ENCODE measurements at places on chromosomes 3 and 15.
A peak's percentile ranks its signal among the peaks of the same experiment; 100 is the strongest.

- ATAC-seq = no peak
Measured at GRCh38 chr3:148914936-148915690, 50.0 kb downstream of the CPA3 start.

DNA sequence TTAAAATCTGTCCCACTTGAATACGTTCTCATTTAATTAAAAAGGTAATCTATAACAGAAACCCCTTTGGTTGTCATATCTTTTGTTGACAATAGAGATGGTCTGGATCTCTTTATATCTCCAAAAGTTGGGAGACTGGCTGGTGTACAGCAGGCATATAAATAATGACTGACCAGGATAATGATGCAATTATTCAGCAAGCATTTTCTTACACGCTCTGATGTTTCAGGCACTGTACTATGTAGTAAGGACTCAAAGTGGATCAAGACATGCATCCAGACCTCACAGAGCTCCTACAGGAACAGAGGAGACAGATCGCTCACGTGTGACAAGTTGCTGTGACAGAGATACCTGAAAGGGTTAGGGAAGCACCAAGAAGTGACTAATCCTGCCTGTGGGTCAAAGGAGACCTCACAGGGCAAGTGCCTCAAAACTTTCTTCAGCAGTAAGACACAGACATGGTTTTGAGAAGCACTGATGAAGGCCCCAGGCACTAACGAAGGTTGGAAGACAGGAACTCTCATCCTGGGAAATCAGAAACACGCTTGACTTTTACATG lies 25.7 kb downstream of the VPS39 start:
- no peak for ATAC-seq

- ATAC-seq = peak; percentile 87
Measured at GRCh38 chr3:140715035-140715434, 37.2 kb downstream of the TRIM42 start.

DNA sequence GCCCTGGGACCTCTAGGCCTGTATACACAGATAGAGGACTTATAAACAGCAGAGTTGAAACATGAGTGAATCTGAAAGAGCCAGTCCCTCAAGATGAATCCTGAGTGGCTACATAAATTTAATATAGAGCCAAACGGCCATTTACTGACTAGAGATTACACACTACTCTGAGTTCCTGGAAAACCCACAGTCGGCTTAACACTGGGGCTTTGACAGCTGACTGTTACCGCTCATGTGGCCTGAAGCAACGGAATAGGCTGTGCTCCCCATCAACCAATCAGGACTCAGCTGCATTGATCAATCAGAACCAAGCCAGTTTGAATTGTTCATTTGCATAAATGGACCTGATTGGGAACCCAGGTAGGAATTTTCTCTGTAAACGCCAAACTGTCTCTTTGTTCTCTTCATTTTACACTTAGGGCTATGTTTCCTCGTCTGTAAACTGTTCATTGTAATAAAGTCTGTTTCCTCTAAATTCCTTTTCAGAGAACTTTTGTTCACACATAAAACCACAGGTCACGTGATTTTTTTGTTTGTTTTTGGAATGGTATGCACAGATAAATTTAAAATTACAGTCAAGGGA lies 40.5 kb downstream of the CCNL1 start:
- ATAC-seq = no peak

GRCh38 chr15:101318147-101318819 lies 23.2 kb upstream of the SNRPA1 start:
- peak; percentile 93 for ATAC-seq

DNA sequence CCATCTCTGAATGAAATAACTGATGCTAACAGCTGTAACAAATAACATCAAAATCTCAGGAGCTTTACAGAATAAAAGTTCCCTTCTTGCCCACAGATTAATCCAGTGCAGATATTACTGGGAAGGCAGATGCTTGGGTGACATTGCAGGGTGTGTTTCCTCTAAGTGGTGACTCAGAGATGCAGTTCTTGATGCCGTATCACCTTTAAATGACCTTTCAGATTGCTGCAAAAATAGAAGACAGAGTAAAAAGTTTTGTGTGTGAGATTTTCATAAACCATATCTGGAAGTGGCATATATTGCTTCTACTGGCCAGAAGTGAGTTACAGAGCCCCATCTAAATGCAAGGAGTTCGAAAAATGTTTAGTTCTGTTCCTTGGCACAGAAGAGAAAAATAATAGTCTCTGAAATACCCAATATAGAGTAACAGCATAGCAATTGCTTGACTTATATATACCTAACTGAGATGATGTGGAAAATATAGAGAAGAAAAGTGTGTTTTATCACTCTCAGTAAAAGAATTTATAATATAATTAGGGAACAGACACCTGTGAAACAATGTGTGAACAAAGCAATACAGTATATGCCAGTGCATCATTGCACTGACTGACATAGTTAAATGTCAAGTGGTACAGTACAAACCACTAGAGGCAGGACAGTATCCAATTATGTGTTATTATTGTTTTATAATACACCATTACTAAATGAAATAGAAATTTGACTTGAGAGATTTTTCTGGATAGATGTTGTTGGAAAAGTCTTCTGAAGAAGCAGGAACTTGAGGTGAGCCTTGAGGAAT lies 430.7 kb upstream of the CBLB start:
- no peak for ATAC-seq

DNA sequence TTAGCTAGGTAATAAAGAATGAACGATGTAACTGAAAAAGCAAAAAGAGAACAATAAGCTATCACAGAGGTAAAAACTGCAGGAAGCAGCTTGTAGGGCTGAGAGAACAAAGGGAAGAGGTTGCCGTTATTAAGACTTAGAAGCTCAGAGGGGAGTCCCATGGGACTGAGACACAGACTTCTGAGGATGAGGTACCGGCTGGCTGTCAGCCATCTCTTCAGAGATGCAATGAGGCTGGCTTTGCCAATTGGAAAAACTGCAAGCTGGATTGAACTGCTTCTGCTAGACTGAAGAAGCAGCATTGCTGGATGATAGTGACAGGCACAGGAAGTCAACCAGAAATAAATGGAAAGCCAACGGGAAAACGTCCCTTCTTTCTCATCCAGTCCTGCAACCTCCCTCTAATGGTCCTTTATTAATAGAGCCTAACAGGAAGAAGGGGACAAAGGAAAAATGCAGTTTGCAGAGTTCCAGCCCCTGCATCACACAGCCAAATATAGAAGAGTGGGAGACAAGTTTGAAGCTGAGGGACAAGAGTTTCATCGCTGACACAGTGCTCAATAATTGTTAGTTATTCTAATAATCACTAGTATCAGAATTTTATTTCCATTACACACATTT lies 21.1 kb upstream of the KLHL6 start:
- no peak for ATAC-seq

DNA sequence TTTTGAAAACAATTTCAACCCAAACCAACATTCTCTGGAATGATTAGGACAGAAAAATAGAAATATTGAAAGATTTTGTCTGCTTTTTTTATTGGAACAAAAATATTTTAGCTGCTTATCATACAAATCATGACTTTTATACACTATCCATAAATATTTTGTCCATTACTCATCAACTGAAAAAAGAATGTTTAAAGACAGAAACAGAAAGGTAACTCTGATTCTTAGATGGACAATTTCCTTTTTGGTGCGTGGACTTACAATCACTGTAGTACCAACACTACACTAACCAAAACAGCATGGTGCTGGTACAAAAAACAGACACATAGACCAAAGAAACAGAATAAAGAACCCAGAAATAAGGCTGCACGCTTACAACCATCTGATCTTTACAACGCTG lies 582.8 kb upstream of the CCDC54 start:
- ATAC-seq = no peak

GRCh38 chr3:24299806-24300626 lies 194.6 kb downstream of the THRB start:
- ATAC-seq = no peak

DNA sequence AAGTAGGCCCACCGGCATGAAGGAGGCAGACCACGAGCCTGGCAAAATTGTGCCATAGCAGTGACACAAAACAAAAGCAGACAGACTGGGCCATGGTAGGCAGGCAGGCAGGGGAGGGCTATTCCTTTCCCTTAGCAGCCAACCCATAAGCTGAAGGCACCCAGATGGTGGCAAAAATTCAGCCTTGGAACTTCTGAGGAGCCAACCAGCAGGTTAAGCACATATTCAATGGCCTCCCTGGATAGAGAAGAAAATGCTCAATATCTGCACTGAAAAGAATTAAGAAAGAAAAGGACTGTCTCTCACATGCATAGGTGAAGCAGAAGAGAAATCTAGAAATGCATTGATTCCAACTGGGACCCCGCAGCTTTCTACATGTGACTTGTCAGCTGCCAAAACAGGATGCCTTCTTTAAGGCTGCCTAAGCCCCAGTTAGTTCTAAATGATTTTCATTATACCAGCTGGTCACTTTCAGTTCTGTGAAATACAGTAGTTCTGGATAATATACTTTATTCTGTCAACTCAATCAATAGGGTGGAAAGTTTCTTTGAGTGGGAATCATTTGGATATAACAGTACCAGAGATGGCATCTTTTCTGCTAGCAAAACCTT lies 2.7 kb downstream of the PRICKLE2 start:
- no peak for ATAC-seq

GRCh38 chr3:21466476-21466875 lies 284.5 kb downstream of the ZNF385D start:
- no peak for ATAC-seq

DNA sequence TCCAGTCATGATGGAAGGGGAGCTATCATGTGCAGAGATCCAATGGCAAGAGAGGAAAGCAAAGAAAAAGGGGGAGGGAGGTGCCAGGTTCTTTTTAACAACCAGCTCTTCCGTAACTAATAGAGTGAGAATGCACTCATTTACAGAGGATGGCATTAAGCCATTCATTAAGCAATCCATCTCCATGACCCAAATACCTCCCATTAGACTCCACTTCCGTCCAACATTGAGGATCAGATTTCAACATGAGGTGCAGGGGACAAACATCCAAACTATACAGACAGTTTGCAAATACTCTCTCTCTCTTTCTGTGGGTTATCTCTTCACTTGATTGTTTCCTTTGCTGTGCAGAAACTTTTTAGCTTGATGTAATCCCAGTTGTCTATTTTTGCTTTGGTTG lies 21.2 kb downstream of the ZDHHC23 start:
- ATAC-seq = no peak

- no peak for ATAC-seq
Measured at GRCh38 chr15:75230016-75230343, 28.2 kb upstream of the GOLGA6C start.

- ATAC-seq = no peak
Measured at GRCh38 chr3:144763878-144764454, 792.3 kb downstream of the DIPK2A start.

DNA sequence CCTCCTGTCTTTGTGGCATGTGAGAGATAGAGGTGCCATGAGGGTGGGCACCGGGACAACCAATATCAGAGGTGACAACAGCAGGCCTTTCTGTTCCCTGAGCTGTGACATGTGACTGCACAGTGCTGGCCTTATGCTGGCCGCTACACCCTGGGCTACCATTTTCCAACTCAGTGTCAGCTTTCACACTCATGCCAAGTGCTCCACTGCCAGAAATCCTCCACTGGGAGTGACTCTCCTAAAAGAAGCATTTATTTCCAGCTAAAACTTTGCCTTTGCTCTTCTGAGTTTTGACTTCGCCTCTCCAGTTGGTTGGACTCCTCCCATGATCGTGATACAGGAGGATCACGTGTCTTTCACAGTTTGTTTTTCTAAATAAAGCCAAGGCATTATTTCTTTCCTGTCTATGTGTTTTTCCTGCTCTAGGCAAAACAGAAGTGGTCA lies 31.4 kb downstream of the CA12 start:
- no peak for ATAC-seq

DNA sequence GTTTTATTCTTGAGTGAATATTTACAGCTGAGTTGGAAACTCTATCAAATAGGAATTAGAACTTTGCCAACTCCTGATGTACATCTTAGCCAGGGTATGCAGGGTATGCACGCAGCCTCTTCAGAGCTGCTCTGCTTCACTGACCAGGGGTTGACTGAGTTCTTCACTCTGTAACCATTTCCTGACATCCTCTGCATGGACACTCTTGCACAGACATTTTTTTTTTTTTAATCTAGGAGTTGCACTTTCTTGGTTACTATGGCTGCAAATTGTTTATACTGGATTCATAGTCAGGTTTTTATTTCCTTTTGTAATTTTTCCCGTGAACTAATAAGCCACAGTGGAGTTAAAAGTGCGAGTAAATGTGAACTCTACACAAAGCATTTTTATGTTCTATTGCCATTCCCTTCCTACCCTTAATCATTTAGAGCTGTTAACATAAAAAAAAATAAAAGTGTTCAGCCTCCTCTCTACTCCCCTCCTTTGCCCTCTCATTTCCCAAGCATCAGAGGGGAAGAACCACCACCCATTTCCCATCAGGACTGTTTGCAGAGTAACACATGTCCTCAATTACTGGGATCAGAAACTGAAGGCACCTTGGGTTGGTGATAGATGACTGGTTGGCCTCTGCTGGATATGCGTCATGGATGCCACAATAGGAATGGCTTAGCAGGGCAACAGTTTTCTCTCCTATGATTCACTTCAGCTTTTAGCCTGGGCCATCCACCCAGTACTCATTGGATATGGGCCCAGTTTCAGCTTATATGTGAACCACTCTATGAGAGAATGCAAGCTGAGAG lies 54.0 kb downstream of the DUT start:
- ATAC-seq = peak; percentile 97

GRCh38 chr3:117998071-117998470 lies 1036.6 kb downstream of the IGSF11 start:
- ATAC-seq = peak; percentile 42

GRCh38 chr15:65783872-65784271 lies 8.2 kb downstream of the DENND4A start:
- no peak for ATAC-seq

DNA sequence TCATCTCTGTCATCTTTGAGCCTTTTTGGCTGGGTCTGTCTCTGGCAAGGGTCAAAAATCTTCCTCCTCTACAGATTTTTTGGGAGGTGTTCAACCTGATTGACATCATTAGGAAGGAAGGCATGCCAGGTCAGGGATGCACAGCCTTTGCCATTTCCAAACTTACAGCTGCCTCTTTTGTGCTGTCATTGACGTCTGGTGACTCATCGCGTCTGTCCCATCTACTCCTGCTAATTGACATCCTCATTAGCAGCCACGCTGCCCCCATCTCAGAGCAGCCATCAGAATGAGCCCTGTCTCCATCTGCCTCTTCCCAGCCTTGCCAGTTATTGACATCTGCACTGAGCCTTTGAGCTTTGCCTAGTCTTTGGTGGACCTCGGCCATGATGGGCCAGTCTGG lies 53.0 kb downstream of the PDIA5 start:
- ATAC-seq = no peak

- no peak for ATAC-seq
Measured at GRCh38 chr15:74243431-74243830, 7.3 kb downstream of the CCDC33 start.

- ATAC-seq = no peak
Measured at GRCh38 chr15:62994439-62994838, 48.1 kb upstream of the TPM1 start.

- ATAC-seq = peak; percentile 42
Measured at GRCh38 chr3:138946663-138947494, at the start of the genes FOXL2 and FOXL2NB. Gene FOXL2, minus strand, starts transcription at chr3:138947137. Its CDS starts 415 bp downstream, at chr3:138946722. Gene FOXL2NB, plus strand, starts transcription at chr3:138947217. Its CDS starts 148 bp downstream, at chr3:138947365.
